ENCODE measurements at places on chromosomes 12 and 14.
A peak's percentile ranks its signal among the peaks of the same experiment; 100 is the strongest.

GRCh38 chr12:22268406-22268805 lies 66.1 kb downstream of the ST8SIA1 start:
- DNase-seq, result no peak

DNA sequence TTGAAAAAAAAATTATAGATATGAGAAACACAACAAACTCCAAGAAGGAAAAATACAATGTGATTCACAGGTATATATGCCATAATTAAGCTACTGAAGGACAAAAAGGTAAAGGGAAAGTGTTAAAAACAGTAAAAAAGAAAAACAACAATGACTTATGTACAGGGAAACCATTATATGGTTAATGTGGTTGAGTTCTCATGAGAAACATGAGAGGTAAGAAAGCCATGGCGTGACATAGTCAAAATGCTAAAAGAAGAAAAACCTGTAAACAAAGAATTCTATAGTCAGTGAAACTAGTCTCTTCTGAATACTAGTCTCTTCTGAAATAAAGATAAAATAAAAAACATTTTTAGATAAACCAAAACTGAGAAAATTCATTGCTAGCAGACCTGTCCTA lies 109.1 kb downstream of the NEDD1 start:
- no peak for DNase-seq

DNA sequence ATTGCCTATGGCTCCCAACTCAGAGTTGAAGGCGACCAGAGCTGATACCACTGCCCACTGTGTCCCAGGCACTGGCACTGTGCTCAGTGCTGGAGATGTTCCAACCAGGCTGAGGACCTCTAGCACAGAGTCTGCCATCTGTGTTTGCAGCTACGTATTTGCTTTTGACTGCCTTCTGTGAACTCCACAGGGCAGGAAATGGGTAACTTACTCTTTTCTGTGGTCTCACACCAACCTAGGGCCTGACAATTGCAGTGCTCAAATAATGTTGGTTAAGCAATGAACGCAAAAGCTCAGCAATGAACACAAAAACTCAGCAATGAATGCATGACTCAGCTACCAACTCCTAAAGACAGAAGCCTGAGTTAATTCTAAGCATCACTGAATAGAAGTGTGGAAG lies 202.8 kb downstream of the NUAK1 start:
- DNase-seq, result no peak

DNA sequence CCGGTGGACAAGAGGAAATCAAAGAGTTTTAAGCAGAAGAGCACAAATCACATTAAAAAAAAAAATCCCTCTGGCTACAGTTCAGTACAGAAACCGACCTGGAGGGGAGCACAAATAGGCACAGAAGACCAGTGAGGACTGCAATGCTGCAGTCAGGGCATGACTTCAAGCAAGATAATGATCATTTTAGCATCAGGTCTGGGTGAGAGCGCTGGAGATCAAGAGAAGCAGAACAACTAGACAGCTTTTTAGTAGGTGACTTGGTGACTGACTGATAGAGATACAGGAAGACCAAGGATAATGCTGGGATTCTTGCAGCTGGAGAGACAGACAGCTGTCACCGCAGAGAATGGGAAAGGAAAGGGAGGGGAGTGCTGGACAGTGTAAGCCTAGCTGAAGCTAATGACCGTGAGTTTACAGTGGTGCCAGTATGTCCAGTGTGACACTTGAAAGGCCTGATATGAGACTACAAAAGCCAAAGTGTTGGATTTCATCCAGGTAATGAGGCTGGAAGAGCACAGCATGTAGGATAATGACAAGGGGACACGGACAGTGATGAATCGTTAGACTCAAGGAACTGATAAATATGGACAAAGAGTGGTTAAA lies 5.6 kb downstream of the NFYB start:
- no peak for DNase-seq

- DNase-seq, result no peak
Observed at GRCh38 chr12:124388679-124389137, 93.8 kb downstream of the RFLNA start.

DNA sequence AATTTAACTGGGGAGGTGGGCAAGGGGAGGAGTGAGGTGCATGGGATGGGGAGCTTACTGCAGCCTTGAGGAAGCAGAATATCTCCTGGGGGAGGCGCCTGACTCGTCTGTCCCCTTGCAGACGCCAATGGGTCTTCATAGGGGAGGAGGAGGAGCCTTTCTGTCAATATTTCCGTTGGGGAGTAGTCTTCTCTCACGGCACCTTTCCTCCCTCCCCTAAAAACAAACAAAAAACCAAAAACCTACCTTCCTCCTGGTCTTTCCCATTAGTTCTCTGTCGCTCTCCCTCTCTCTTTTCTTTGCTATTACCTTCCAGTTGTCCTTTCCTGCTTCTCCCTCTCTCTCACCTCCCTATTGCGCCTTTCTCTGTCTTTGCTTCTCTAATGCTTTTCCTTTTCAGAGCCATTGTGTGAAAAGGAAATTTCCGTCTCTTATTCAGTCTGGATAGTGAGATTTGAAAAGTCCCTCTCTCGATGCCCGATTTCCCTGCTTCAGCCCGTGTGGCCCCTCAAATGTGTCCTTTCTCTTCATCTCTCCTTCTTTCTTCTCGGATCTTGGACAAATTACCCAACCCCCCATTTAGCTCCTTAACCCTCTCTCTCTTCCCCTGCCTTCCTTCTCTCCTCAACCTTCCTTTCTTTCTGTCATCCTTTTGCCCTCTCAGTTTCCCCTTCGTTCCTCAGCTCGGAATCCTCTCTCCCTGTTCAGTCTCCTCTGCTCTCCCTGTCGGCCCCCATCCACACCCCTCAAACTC lies 5.9 kb downstream of the GPR84 start:
- DNase-seq, result no peak

- DNase-seq, result no peak
Observed at GRCh38 chr12:27460471-27460978, 14.0 kb downstream of the SMCO2 start.

DNA sequence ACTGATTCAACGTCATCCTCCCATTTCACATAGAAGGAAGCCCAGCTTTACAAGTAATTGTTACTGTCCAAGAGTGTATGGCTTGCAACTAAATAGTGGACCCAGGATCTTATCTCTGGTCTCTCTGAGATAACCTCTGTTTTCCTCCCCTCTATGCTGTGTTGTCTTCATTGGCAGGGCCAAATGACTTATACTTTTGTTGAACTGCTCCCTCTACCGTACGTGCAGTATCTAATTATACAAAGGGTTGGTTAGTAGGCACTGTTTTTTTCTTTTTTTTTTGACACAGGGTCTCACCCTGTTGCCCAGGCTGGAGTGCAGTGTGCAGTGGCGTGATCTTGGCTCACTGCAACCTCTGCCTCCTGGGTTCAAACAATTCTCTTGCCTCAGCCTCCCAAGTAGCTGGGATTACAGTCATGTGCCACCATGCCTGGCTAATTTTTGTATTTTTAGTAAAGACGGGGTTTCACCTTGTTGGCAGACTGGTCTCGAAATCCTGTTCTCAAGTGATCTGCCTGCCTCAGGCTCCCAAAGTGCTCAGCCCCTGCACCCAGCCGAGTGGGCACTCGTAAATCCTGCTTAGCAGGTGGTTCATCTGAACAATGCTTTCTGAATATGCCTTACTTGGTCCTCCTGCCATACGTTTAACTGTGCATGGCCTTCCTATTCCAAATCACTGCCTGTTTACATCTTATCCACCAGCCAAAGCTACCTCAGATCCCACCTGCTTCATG lies 162.1 kb downstream of the ADCK1 start:
- DNase-seq, result no peak

DNA sequence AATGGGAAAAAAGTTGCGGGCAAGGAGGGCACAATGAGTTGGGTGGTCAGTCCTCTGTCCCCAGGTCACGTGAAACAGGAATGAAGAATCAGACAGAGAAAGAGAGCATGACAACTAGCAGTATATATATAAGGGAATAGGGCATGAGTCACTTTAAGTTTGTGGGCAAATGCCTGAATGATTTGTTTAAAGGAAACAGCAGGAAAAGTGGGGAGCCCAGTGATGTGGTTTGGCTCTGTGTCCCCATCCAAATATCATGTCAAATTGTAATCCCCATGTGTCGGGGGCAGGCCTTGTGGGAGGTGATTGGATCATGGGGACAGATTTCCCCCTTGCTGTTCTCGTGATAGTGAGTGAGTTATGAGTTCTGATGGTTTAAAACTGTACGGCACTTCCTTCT lies 195.3 kb upstream of the IGF1 start:
- DNase-seq, result no peak

- DNase-seq, result peak; percentile 29
Observed at GRCh38 chr14:104138098-104138717, at the start of gene KIF26A. Gene KIF26A (plus strand): TSS chr14:104138587. CDS start chr14:104138723, 136 bp downstream.

GRCh38 chr12:111046896-111047295 lies 126.5 kb upstream of the MYL2 start:
- DNase-seq, result no peak

- no peak for DNase-seq
Observed at GRCh38 chr12:2967651-2968050, 8.5 kb downstream of the TEAD4 start.

DNA sequence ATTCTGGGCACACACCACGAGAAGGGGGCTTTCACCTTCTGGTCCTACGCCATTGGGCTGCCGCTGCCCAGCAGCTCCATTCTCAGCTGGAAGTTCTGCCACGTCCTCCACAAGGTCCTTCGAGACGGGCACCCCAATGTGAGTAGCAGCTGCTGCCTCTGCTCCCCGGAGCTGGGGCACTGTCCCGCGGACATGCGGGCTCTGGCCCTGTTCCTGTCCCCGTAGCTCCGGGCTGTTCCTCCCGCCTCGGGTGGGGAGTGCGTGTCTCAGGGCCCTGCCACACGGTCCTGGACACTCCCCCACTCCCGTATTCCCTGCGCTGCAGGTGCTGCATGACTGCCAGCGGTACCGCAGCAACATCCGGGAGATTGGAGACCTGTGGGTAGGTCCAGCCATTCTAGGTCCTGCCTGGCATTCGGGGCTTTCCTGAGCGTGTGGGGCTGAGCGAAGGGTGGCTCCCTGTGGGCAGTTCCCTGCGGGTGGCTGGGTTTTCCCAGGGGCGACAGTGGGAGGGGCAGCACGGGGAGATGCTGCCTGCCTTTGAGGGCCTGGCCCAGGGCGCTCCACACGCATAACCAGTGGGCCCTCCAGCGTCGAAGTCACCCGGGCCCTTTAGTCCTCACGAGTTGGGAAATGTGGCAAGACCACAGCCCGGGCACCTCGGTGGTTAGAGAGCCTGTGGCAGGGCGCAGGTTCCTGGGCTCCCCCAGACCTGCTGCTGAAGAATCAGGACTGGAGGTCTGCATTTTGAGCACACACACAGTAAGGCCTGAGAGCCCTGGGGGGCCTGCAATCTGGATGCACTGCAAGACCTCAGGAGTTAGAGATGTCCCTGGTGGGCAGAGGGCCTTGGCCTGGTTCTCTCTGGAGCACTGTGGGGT lies 13.5 kb downstream of the HIP1R start:
- no peak for DNase-seq

GRCh38 chr14:62436261-62436660 lies 609.0 kb downstream of the KCNH5 start:
- DNase-seq, result no peak

DNA sequence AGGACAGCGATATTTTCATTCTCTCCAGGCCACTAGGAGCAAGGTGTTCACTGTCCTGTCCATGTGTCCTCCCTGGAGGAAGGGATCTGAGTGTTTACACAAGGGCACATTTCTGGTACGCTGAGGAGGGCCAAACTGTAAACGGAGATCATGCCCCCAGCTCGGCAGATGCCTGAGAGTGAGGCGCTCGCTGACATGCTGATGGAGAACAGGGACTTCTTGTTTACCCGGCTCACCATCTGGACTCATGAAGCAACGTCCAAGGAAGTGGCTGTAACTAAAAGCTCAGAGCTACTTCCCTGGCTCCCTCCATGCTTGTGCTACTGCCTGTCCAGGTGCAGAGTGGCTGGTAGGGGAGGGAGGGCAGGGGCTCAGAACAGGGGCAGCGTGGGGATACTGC lies 43.4 kb upstream of the KCNA1 start:
- DNase-seq, result no peak

DNA sequence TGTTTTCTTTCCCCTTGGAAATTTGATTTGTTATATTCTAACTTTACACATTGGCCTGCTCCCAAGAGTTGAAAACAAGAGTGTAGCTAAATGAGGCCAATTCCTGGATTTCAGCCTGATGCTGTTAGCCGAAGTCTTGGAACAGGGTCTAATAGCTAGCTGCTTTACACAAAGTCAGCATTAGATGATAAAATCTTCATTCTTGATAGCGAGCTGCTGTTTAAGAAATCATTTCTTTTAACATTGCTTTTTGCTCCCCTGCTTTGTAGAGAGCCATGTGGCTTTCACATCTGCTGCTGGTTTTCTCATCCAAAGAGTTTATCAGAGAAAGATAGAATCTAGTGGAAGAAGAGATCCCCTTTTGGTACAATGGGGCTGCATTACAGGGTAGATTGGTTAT lies 22.3 kb downstream of the FBXW8 start:
- DNase-seq, result no peak

GRCh38 chr14:33515899-33516298 lies 435.0 kb downstream of the EGLN3 start:
- DNase-seq, result no peak

DNA sequence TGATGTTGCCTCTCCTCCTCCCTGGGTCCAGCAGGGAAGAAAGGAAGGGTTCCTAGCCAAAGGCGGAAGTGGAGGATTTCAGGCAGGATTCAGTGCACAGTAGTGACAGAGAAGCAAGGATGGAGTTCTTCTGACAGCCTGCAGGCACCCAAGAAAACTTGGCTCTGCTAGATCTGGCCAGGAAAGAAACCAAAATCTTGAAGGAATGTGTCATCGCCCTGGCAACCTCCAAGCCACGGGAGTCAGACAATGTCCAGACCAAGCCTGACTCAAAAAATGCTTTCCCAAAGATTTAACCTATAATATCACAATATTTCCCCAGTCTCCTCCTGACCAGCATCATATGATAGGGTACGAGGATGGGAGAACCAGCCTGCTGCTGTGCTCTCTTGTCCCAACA lies 22.8 kb upstream of the DHRS4 start:
- DNase-seq, result no peak

GRCh38 chr12:43824207-43824775 lies 11.6 kb upstream of the TMEM117 start:
- no peak for DNase-seq

DNA sequence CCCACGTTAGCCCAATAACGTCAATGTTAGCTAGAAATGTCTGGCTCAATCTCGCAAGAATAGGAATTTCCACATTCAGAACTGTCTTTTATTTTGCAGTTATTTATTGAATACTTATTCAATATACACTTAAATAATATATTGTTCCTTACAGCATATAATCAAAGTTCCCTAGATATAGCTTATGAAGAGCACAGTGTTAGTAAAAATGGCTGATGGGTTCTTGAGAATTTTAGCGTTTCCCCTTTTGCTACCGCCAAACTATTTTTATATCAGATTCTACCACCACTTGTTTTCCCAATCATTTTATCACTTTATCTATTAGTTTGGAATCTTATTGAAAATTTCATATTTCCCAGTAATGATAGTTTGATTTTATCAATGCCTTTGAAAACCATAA lies 12.7 kb downstream of the EPS8 start:
- DNase-seq, result no peak

DNA sequence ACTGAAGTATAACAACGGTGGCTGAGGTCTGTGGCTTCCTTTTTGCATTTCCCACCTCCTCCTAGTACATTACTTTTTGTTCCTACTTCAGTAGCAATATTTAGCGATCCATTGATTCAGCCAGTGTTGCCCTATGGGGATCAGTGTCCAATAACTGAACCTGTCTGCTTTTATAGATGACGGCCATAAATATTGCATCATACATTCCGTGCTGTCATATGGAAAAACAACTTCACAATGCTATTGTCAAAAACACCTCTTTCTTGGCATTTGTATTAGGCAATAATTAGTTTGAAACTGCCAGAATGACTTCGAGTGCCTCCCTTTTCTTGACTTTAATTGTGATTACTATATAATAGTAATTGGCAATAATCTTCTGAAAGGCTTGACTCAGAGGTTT lies 149.5 kb downstream of the PRIMA1 start:
- DNase-seq, result no peak

Data from stimulated activated CD8-positive, alpha-beta memory T cell treated with anti-CD3 and anti-CD28 coated beads, Interleukin-15, amount 100 ng/mL, for 24 hours (primary cell).